ENCODE measurements at places on chromosomes 1 and 21.

DNA sequence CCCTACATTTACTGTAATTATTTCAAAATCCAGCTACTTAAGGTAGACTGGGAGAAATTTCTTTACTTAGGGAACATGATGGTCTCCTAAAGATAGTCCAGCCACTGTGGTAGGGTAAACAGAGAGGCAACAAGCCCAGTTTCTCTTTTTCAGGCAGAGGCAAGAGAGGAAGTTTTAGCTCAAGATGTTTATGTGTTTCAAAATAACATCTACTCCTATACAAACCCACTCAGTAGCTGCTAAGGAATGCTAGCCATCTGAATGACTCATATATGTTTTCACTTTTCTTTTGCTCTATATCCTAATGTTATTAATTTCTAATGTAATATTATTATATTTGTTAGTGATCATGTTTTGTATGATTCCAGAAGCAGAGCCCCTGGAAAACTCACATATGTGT is 856.6 kb downstream of the PLA2G4A start:
- DNase-seq, result no peak

- peak; percentile 75 for DNase-seq
These were observed 27.8 kb downstream of the ILDR2 start for GRCh38 chr1:166947398-166948043.

GRCh38 chr1:160353223-160353622 is 10.0 kb downstream of the NCSTN start:
- no peak for DNase-seq

DNA sequence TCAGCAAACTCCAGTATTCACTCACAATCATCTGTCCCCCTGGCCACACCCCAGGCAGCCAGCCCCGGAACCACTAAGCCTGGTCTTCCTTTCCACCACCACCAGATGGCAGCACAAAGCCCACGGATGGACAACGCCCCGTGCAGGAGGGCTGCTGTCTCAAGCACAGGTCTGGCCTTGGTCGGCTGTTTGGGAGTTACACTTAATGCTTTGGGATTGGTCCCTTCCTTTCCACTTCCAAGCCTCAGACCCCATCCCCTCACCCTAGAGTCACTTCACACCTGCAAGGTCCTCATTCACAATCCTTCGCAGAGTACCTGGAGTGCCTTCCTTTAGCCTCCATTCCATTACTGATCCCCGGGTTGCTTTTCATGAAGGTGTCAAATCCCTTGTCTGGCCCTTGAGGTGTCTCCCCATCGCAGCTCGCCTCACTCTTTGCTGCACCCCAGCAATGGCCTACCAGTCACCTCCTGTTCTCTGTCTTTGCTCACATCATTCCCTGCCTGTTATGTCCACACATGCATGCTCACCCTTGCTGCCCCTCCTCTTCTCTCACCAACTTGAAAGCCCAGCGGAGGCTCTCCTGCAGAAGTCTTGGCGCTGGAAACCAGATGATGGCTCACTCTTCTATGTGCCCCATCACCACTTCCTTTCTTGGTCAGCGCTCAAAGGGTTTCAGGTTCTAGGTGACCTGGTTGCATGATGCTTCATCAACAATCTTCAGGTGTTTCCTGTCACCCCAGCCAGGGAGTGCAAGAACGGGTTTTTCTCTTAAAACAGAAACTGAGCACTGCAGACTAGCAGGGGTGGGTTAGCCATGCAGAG is 24.9 kb upstream of the KCNA2 start:
- DNase-seq, result peak; percentile 74

- DNase-seq, result no peak
These were observed 2.0 kb upstream of the GJC2 start for GRCh38 chr1:228147768-228148167.

- DNase-seq, result no peak
These were observed 9.8 kb upstream of the KCNA3 start for GRCh38 chr1:110684491-110684890.

DNA sequence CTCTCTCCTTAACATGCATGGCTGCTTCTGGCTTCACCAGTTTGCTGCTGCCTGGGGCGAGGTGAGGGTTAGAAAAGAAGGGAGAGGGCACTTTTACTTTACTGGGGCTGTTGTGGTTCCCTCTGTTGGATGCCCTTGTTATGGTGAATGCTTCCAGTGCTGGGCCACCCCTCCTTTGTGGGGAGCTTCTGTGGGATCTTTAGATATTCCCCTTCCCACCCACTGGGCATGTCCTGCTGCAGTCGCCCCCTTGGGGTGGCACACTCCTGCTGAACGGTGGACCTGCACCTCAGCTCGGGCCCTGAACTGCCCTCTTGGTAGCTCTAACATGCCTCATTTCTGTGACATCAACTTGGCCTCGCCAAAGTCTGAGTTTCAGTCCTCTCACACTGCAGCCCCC is 6.0 kb downstream of the TNN start:
- DNase-seq, result no peak

DNA sequence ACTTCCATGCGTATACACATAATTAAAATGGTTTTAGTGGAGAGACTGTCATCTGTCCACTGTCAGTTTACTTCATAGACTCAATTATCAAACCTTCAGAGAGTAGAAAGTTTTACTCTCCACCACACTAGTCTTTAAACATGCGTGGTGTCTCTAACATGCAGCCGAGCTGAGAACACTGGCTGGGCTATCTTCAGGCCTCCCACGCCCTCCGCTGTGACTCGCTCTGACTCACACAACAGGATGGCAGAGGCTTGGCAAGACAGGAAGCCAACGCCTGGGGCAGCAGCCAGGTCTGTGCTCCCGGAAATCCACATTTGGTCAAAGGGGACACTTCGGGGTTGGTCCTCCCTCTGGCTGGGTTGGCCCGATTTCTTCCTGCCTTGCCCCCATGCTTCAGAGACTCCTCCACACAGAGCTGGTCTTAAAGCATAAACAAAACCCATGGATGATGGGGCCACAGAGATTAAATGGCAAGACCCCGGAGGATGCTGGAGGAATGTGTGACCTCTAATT is 22.7 kb upstream of the IFNGR2 start:
- peak; percentile 11 for DNase-seq

DNA sequence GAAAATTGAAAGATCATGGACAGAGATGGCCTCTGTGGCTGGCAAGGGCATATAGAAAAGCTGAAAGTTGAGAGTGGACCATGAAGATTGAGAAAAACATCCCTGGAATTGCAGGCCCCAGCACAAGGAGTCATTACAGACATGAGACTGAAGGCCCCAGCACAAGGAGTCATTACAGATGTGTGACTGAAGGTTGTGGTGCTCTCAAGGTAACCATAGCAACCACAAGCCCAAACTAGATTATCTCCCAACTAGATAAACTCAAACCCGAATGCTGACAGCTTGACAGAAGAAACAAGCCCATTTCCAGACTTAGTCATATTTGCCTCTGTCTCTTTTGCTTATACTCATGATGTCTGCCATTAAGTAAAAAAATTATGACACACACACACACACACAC is 1252.1 kb upstream of the ADGRL4 start:
- no peak for DNase-seq

- DNase-seq, result no peak
These were observed 1.8 kb downstream of the PEX11B start for GRCh38 chr1:145916745-145917144.

DNA sequence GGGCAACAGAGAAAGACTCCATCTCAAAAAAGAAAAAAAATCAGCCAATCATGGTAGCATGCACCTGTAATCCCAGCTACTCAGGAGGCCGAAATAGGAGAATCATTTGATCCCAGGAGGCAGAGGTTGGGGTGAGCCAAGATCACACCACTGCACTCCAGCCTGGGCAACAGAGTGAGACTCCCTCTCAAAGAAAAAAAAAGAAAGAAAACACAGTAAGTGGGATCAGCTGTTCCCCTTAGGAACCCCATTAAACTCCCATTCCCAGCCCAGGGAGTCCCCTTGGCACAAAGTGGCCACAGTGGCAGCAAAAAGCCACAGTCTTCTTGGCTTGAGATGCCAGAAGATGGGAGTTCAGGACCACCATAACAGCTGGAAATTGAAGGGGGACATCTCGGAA is 9.1 kb downstream of the TMEM50B start:
- DNase-seq, result no peak

GRCh38 chr1:92461364-92462097 is 25.2 kb downstream of the GFI1 start:
- DNase-seq, result no peak

DNA sequence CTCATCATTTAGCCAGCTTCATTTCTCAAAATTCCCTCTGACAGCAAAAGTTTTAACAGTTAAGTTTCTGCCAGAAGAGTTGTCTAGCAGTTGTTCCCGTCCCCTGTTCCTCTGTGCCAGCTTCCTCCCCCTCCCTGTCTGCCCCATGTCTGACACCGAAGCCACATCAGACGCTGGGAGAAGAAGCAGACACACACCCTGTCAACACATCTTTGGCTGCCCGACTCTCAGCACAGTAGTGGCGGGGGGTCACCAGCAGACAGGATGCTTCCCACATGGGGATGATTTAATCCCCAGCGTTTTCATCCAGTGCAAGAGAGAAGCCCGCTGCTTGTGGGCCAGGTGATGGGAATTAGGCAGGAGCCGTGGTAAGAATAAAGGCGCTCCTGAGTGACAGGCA is 379.4 kb upstream of the RUNX1 start:
- DNase-seq, result no peak

DNA sequence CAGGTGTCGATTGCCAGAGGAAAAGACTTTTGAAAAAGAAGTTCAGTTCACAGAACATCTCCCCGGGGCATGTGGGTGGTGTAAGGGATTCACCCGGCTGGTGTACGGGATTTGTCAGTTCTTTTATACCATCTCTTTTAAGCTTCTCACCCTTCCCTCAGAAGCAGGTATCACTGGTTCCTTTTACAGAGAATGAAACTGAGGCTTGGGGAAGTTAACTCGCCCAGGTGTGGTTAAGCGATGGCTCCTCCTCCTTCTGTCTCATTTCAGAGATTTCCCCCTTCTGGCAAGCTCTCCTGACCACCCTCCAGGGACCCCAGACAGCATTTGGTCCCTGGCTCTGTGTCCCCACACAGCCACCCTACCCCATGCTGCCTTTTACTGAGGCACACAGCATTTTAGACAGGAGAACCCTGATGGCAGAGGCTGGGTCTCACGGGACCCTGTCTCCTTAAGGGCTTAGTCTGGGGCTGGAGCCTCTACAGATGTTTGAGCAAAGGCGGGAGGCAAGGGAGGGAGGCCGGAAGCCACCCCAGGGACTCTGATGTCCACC is 2.8 kb upstream of the ECE1 start:
- DNase-seq, result no peak

DNA sequence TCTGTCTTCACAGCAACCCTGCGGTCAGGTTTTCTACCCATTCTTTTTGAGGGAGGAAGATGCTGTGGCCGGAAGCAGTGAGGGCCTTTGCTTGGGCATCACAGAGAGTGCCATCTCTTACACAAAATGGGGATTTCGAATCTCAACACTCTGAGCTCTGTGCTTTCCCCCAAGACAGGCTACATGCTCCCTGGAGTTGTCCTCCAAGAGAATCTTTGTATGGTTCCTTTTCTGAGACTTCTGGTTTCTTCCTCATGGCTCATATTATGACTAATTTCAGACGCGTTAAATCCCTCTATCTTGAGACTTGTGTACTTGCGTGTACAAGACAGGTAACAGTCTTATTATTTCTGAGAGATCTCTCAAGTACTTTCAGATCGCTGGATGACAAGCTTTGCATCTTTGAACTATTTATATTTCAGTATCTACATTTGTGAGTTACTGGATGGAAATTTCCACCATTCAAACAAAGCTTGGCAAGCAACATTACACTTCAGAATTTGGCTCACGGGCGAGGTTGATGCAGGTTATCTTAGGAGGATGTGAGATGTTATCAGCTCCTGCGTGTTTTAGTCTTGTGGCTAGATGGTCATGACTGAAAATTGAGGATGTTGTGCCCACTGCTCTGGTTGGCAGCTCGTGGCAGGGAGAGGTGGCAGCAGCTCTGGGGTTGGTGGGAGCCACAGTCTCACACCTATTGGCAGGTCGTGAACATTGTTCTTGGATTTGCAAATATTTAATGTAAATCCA is 19.4 kb downstream of the ABCG1 start:
- DNase-seq, result no peak

DNA sequence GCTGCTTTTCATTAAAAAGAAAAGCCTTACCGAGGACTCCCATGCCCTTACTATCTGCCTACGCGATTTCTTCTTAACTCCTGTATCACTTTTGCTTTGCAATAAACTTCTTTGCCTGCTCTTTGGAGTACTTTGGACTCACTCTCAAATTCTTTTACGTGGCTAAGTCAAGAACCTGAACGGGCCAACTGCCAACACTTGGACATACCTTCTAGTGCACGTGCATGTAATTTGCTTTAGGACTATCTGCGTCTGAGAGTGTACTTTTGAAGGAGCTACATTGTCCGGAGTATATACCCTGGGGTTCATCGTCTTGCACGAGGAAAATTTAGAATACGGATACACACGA is 3.6 kb upstream of the OTUD3 start:
- DNase-seq, result no peak

- no peak for DNase-seq
These were observed 21.8 kb upstream of the ERRFI1 start for GRCh38 chr1:8047686-8048445.

DNA sequence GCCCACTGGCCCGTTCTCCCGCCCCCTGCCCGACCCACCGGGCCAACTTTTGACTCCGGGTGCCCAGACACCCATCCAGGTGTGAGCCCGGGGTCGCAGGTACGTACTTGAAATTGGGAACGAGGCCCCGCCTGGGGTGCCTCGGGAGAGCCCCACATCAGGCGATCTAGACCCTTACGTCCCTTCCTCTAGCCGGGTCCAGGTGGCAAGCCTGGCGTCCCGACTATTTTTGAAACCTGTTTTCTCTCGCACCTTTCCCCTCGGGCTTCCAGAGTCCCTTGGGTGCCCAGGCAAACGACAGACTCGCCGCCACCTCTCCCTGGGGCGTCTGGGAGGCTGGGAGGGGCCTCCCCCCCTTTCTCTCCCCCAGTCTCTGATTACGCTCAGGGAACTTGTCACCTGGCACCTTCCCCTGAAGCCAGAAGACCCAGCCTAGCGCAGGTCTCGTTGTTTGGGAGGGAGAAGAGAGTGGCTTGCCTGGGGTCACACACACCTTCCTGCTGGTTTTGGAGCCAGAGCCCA is 898 bp downstream of the LDLRAP1 start:
- DNase-seq, result no peak

GRCh38 chr1:112033439-112034120 is 44.1 kb upstream of the KCND3 start:
- DNase-seq, result peak; percentile 21

DNA sequence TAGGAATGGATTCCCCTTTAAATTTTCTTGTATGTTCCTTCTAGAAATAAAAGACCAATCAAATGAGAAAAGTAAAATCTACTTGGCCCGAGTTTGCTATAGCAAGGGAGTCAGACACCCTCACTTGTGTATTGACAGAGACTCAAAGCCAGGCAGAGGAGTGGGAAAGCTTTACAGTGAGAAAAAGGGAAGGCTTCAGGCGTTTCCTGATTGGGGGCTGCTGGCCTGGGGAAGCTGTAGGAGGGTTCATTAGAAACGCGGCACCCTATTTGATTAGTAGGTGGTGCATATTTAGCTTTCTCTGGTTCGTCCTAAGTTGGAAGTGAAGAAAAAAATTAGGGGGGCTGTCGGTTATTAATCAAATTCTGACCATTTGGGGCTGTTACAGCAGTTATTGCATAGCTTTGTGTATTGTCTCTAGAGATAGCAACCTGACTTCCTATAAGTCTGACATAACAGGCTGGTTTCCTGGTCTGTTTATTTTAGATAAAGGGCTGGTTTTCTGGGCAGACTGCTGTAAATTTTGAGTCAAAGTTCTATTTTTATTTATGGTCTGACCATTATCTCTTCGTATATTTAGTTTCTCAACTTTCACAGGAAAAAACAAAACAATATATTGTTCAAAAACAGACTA is 10.0 kb downstream of the SLC25A24 start:
- DNase-seq, result no peak
